Activated naive CD4-positive, alpha-beta T cell treated with anti-CD3 and anti-CD28 coated beads, Interleukin-2, amount 10 ng/mL, durations not matched to agents 7 days and 5 days (primary cell): ENCODE measurements at places on chromosomes 5 and 9.

DNA sequence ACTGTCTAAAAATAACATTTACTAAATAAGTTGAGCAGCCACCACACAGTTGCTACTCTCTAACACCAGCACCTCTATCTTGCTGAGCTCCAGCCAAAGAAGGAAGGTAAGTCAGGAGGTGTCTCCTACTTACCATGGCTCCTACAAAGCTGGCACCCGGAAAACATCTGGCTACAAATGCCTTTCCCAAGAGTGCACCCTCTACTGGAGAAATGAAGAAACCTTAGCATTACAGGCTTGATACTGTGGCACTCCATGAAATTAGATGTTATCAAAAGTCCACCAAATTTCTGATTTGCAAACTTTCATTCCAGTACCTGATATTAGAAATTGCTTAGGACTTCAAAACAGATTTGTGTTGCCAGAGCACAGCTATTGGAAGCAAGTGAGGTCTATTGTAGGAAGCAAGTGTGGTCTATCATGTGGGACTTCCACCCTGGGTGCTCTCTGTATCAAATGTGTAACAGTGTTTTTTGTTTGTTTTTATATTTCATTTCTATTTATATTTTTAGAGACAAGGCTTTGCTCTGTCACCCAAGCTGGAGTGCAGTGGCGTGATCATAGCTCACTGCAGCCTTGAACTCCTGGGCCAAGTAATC, 25.7 kb upstream of the RFK start:
- H3K4me3 ChIP-seq = no peak overlapping the region
- no peak for DNase-seq
- H3K27me3 ChIP-seq = peaks cover 3% of the 10 kb centered on the region
- peaks cover 4% of the 10 kb centered on the region for H3K36me3 ChIP-seq

DNA sequence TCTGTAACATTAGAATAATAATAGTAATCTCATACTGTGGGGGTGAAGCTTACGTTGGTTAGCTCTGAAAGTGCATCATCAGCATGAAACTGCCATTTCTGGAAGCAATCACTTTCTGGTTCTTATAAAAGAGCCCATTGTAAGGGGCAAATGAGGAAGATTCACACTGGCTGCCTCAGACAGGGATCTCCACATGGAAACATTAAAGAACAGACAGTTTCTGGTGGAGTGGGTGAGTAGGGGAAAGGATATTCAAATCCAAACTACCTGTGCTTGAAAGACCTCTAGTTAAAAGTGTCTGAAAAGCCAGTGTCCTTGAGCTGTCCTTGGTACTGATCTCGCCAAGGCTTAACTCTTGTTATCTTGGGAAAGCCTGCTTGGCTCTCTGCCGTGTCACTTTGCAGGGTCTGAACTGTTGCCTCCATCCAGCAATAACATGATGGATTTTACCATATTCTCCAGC, 19.1 kb upstream of the SLC31A2 start:
- no peaks in the 10 kb centered on the region for H3K4me1 ChIP-seq
- DNase-seq = peak; percentile 46
- no peaks in the 10 kb centered on the region for H3K36me3 ChIP-seq
- peaks cover 18% of the 10 kb centered on the region for H3K27me3 ChIP-seq
- H3K4me3 ChIP-seq = no peak overlapping the region

GRCh38 chr9:112430006-112430522, 50.2 kb downstream of the HSDL2 start:
- no peak for DNase-seq
- H3K36me3 ChIP-seq = peaks cover 5% of the 10 kb centered on the region
- no peaks in the 10 kb centered on the region for H3K4me1 ChIP-seq
- H3K27me3 ChIP-seq = no peaks in the 10 kb centered on the region

DNA sequence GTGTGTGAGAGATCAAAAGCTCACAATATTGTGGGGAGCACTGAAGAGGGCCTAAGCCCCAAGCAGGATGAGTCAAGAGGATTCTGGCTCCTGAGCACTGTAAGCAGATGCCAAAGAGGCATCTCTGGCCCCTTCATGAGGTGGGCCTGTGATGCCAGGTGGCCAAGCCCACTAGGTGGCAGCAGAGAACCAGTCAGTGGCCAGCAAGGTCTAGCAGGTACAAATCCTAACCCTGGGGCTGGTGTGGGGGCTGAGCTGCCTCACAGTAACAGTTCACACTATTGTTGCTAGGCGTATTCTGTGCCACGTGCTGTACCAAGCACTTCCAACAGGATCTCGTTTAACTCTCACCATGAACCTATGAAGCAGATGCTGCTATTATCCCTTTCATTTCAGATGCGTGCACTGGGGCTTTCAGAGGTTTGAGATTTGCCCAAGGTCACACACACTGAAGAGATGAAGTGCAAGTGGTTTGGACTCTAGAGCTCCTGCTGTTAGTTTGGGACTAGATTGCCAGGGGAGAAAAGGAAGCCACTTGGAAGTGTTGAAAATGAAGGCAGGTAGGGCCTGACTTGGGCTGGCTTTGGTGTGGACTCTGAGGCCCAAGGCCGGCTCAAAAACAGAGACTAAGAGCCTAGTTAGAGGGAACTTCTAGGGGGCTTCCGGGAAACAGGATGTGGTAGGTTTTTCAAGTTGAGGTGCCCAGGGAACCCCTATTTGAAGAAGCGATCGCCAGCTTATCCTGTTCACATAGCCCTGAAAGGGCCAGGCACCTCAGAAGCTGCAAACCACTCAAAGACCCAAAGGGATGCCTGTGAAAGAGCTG, 4.4 kb upstream of the MLANA start:
- peaks cover 11% of the 10 kb centered on the region for H3K4me1 ChIP-seq
- H3K27ac ChIP-seq = no peak overlapping the region
- no peak overlapping the region for H3K4me3 ChIP-seq

DNA sequence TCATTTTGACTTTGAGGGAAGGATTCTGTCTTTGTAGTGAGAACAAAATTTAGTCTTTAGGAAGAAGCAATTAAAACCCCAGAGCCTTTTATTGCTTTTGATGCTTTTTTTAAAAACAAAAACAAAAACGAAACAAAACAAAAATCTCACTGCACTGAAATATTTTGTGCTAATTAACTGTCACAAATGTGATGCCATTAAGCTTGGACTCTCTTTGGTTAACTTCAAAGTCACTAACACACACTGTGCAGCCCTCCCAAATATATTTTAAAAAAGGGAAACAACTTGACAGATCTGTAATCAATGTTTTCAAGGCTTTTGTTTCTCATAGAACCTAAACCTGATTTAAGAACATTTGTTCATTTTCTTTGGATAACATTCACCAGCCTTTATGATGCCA, 290.7 kb downstream of the MAST4 start:
- DNase-seq = no peak
- H3K36me3 ChIP-seq = no peaks in the 10 kb centered on the region
- H3K4me1 ChIP-seq = peaks cover 2% of the 10 kb centered on the region
- no peak overlapping the region for H3K27ac ChIP-seq
- H3K4me3 ChIP-seq = no peak overlapping the region

DNA sequence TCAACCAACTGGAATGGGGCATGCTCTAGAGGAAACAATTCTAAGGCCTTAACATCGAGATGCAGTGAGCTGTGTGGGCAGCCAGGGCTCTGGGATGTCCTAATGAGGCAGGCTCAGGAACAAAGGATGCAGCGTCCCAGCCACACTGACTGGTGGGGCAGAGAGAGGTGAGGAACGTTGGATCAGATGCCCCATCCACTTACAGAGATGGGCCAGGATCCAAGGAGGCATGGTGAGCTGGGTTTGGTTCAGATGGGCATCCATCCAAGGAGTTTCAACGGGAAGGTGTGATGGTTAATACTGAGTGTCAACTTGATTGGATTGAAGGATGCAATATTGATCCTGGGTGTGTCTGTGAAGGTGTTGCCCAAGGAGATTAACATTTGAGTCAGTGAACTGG, 15.5 kb upstream of the MARCHF6 start:
- no peak overlapping the region for H3K4me3 ChIP-seq
- peaks cover 5% of the 10 kb centered on the region for H3K4me1 ChIP-seq
- no peaks in the 10 kb centered on the region for H3K36me3 ChIP-seq
- no peak overlapping the region for H3K27ac ChIP-seq
- no peak for DNase-seq
- H3K27me3 ChIP-seq = peaks cover 33% of the 10 kb centered on the region

GRCh38 chr5:175853573-175854230, 17.7 kb upstream of the CPLX2 start:
- H3K27me3 ChIP-seq = peaks cover 28% of the 10 kb centered on the region
- no peaks in the 10 kb centered on the region for H3K4me1 ChIP-seq
- H3K36me3 ChIP-seq = no peaks in the 10 kb centered on the region
- H3K27ac ChIP-seq = no peak overlapping the region
- no peak for DNase-seq
- H3K4me3 ChIP-seq = no peak overlapping the region

DNA sequence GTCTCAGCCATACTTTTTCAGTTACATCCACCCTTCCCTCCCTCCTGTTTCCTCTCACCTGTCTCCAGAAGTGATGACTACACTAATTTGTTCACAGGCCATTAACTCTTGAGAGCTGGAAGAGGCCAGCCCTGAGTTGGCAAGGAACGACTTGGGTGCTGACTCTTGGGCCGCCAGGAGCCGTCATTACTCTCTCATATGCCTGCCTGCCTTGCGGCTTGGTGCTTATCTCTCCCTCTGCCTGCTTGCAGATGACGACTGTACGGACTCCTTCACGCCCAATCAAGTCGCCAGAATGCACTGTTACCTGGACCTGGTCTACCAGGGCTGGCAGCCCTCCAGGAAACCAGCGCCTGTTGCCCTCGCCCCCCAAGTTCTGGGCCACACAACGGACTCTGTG, 66.1 kb downstream of the PAPPA start:
- H3K4me1 ChIP-seq = no peaks in the 10 kb centered on the region

DNA sequence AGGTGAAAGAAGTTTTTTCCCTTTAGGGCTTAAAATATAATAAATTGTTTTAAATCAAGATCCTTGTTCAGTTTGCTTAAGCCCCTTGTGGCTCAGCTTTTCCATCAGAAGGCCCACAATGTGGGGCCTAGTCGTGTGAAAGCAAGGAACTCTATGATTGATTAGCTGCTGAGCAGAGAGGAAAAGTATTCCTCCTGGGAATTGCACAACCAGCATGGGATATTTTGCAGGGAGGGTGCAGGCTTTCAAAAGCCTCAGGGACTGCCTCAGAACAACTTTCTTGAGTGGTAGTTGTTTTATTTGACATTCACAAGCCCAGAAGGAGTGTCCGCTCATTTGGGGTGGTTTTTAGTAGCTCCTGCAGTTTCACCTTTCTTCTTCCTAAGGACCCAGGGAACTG, 19.8 kb downstream of the TTC23L start:
- DNase-seq = no peak
- no peak overlapping the region for H3K27ac ChIP-seq
- H3K36me3 ChIP-seq = no peaks in the 10 kb centered on the region
- no peak overlapping the region for H3K4me3 ChIP-seq
- peaks cover 4% of the 10 kb centered on the region for H3K27me3 ChIP-seq

GRCh38 chr9:129497005-129497812, 123.7 kb downstream of the C9orf50 start:
- peak overlapping the region; percentile 71 for H3K4me3 ChIP-seq
- peaks cover 16% of the 10 kb centered on the region for H3K27me3 ChIP-seq
- peaks cover 25% of the 10 kb centered on the region for H3K4me1 ChIP-seq

- H3K4me3 ChIP-seq = no peak overlapping the region
- no peak for DNase-seq
- no peaks in the 10 kb centered on the region for H3K36me3 ChIP-seq
- no peaks in the 10 kb centered on the region for H3K4me1 ChIP-seq
Measured at GRCh38 chr5:10935536-10935935, 174.5 kb upstream of the DAP start.

DNA sequence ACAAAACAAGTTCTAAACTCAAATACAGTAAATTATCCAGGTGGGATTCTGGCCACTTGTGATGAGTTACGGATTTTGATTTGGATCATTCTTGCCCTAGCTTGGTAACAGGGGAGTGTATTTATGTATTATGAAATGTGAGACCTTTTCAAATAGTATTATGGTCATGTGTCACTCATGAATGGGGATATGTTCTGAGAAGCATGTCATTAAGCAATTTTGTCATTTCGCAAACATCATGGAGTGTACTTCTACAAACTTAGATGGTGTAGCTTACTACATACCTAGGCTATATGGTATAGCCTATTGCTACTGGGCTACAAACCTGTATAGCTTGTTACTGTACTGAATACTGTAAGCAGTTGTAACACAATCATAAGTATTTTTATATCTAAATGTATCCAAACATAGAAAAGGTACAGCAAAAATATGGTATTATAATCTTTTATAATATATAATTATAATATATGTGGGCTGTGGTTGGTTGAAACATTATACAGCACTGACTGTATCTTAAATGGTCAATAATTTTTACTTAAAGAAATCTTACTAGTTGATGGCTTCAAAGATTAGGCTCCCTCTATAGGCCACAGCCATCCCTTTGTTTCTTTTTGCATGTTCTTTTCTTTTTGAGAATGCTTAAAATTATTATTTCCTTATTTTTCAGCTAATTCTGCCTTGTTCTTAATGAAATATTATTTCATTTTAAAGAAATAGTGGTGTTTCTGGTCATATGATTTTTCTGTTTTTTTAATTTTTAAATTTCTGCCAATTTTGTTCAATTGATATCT, 128.4 kb downstream of the MAST4 start:
- no peak overlapping the region for H3K4me3 ChIP-seq
- no peak for DNase-seq
- no peak overlapping the region for H3K27ac ChIP-seq
- peaks cover 25% of the 10 kb centered on the region for H3K27me3 ChIP-seq
- no peaks in the 10 kb centered on the region for H3K36me3 ChIP-seq

DNA sequence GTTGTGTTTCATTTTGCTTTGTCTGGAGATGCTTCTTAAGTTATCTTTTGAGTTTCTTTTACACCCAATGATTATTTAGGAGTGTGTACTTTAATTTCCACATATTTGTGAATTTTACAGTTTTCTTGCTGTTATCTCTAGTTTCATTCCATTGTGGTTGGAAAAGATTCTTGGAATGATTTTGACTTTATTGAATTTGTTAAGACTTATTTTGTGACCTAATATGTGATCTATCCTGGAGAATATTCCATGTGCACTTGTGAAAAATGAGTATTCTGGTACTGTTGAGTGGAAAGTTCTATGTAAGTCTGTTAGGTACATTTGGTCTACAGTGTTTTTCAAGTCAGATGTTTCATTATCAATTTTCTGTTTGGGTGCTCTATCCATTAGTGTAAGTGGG, 24.4 kb upstream of the GRAMD2B start:
- H3K27ac ChIP-seq = no peak overlapping the region
- no peak for DNase-seq
- H3K27me3 ChIP-seq = peaks cover 4% of the 10 kb centered on the region
- H3K36me3 ChIP-seq = no peaks in the 10 kb centered on the region
- no peaks in the 10 kb centered on the region for H3K4me1 ChIP-seq
